ENCODE measurements at places on chromosomes 4 and X.

DNA sequence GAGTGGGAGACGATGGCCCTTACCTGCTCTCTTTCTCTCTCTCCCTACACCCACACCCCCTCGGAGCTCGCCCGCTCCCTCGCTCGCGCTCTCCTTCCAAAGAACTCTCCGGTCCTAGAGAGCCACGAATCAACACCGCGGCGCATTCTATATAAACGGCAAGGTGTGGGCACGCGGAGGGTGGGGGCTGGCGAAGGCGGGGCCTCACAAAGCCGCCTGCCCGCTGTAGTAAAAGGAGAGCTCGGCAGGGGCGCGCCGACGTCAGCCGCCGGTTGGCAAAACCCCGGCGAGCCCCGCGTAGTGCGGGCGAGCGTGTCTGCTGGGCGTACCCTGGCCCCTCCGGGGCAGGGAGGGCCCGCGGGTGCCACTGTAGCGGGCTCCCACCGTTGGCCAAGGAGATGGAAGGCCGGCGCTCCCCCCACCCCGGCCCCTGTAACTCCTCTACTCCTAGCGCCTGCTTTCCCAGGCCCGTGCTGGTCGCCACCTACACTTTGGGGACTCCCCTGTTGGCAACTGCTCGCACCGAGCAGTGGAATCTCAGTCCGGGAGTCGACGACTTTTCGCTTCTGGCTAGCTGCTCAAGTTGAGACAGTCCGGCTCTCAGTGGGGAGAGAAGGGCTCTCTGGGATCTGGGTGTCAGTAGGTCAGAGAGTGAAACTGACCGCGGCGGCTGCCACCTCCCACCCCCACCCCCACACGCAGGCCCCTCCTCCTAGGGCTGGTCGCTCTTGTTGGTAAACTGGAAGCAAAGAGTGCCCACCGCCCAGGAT lies 325.5 kb upstream of the F9 start:
- DNase-seq: peak; percentile 13

DNA sequence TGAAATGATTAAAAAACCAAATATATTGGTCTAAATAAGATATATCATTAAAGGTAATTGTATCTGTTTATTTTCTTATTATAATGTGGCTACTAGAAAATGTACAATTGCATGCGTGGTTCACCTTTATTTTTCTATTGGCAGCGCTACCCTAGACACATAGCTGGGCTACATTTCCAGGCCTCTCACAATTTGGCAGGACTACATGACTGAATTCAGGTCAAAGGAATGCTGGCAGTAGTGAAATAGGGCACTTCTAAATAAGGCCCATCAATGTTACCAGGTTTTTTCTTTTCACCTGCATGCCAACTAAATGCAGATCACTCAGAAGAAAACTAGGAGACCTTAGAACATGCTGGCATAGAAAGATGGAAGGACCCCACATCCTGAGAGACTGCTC lies 1072.9 kb upstream of the SLIT2 start:
- DNase-seq: no peak

DNA sequence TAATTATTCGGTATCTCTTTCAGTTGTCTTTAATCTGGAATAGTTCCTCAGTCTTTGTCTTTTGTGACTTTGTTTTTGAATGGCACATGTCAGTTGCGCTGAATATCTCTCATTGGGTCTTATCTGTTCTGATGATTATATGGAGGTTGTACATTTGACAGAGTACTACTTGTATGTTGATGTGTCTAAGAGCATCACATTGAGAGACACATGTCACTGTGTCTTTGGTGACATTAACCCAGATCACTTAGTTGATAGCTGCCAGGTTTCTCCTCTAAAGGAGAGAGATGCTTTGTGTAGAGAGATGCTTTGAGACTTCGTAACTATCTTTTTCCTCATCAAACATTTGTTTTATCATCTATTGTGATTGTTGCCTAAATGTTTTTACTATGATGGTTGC lies 92.1 kb downstream of the USP9X start:
- DNase-seq: no peak

GRCh38 chr4:74376888-74377483 lies 12.0 kb downstream of the EREG start:
- DNase-seq: peak; percentile 75

DNA sequence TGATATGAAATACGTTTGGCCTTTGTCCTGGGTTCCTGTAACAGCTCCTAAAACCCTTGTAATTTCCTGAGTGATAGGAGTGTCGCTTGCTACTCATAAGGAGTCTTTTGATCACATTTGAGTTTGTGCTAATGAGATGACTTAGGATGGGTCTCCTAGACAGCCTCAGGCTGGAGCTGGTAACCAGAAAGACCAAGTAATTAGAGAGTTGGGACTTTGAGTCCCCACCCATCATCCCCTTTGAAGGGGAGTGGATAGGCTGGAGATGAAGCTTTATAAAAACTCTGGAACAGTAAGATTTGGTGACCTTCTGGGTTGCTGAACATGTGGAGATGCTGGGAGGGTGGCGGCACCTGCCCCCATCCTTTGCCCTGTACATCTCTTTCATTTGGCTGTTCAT lies 2.9 kb downstream of the SEC24B start:
- no peak for DNase-seq

DNA sequence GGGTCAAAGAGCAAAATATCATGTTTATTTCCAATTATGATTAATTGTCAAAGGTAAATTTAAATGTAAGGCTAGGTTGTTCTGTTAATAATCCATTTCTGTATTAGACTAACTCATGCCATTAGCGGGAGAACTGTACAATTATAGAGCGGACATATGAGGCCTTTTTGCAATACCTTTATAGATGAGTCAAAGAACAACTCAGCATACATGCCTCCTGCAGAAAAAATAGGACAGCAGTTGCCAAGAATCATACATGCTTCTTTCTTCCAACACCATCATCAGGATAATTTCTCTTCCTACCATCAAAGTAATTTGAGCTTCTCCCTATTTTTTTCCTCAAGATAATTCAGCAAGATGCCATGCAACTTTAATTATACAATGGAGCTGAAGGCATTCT lies 917.8 kb downstream of the ADGRL3 start:
- no peak for DNase-seq

DNA sequence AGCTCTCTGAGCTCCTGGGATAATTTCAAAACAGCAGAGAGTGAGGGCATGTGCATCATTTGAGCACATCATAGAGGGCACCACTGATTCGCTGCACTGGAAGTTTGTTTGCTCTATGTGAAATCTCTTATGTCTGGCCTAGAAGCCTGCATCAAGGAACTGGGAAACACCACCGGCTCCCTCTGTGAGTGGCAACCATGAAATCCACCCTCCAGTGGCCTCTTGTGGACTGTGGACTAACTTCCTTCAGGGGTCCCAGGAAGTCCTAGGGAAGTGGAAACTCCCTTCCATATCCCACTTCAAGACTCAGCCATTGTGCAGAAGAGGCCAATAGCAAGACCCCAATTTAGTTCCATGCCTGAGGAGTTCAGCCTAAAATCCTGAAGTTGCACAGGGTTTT lies 48.0 kb upstream of the IGFBP7 start:
- peak; percentile 34 for DNase-seq

GRCh38 chrX:54043056-54043455 lies 1.2 kb downstream of the PHF8 start:
- peak; percentile 3 for DNase-seq

GRCh38 chrX:131747173-131747572 lies 203.3 kb downstream of the OR13H1 start:
- DNase-seq: peak; percentile 22

GRCh38 chr4:108693211-108693610 lies 42.8 kb downstream of the OSTC start:
- DNase-seq: no peak

DNA sequence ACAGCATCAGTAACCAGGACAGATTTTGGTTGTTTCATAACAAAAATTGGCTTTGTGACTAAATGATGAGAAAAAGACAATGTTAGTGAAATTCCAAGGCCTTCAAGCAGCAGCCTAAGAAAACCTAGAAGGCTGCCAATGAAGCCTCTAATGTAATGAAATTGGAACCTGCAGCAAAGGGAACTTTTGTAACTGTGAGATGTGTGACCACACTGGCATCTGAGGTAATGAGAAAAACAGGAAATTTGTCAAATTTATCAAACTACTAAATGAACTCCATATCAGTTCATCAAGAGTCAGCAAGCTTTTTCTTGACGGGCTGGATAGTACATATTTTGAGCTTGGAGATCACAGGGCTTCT lies 30.4 kb upstream of the EMCN start:
- no peak for DNase-seq

GRCh38 chrX:23901060-23901459 lies 6.7 kb downstream of the APOO start:
- DNase-seq: peak; percentile 93

DNA sequence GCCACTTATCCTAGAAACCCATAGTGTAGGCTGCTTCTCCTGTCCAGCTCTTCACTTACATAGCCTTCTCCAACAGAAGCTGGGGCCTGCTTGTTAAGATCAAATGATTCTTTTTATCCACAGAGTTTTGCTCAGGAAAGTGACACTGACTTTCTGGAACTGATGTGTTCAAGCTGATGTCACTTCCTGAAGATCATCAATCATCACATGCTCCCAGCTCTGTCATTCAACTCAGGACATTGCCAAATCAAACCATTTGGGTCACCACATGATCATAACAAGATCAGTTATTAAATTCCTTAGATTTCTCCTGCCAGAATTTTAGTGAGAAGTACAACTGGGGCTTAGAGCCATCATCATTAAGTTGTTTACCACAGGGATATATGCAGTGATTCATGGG lies 39.4 kb downstream of the GLRA3 start:
- DNase-seq: no peak

GRCh38 chrX:24175276-24175675 lies 25.7 kb downstream of the ZFX start:
- no peak for DNase-seq

DNA sequence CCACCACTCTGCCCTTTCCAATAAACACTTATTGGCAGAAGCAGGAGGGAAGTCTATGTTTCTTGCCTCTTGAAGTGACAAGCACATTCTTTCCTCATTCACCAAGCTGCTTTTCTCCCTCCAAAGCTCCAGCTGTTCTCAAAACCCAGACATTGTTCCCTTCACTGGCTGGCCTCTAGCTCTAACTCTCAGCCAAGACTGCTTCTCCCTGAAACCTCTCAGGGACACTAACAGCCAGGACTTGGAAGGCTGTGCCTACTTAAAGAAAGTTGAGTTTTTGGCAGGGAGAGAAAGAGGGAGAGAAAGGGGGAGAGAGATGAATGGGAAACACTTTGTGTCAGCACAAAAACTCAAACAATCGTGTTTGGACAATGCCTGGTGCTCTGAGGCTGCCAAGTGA lies 99.5 kb downstream of the COX18 start:
- DNase-seq: no peak

DNA sequence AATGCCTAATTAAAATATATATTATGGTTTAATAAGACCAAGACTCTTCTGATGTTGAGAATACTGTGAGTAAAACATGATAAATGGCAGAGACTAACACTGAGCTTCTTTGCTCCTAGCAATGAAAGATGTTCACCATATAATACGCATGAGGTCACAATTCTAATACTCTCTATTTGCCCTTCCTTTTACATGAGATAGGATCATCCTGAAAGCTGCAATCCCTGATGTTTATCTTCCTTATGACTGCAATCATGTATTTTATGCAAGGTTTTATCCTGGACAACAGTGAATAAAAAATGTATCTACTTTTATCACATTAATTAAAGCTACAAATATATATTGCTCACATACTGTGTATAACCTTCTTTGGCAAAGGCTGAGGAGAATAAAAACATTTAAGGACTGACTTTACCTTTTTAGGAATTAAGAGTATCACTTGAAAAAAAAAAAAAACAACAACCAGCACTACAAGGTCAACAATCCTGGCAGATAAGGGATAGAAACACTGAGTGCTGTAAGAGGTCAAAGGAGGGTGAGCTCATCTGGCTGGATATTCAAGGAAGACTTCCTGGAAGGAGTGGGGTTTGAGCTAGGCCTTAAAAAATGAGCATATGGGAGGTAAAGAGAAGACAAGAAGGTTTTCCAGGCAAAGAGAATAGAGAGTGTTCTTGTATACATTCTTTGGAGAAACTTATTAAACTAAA lies 99.9 kb downstream of the AREG start:
- DNase-seq: peak; percentile 30

DNA sequence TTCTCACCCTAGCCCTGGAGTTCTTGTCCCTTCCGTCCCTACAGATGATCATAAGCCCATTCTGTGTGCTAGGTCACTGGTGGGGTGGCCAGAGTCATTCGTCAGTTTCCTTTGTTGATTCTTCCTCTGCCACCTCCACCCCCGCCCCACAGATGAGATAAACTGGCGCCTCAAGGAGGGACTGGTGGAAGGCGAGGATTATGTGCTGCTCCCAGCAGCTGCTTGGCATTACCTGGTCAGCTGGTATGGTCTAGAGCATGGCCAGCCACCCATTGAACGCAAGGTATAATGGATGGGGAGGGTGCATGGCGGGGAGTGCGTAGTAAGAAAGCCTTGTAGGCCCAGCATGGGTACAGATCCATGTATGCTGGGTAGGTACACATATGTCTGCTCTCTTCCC lies 6.4 kb downstream of the USP11 start:
- DNase-seq: no peak

GRCh38 chr4:182126603-182127002 lies 116.6 kb upstream of the TENM3 start:
- DNase-seq: peak; percentile 33

- DNase-seq: no peak
Measured at GRCh38 chr4:16827045-16827444, 71.4 kb downstream of the LDB2 start.

DNA sequence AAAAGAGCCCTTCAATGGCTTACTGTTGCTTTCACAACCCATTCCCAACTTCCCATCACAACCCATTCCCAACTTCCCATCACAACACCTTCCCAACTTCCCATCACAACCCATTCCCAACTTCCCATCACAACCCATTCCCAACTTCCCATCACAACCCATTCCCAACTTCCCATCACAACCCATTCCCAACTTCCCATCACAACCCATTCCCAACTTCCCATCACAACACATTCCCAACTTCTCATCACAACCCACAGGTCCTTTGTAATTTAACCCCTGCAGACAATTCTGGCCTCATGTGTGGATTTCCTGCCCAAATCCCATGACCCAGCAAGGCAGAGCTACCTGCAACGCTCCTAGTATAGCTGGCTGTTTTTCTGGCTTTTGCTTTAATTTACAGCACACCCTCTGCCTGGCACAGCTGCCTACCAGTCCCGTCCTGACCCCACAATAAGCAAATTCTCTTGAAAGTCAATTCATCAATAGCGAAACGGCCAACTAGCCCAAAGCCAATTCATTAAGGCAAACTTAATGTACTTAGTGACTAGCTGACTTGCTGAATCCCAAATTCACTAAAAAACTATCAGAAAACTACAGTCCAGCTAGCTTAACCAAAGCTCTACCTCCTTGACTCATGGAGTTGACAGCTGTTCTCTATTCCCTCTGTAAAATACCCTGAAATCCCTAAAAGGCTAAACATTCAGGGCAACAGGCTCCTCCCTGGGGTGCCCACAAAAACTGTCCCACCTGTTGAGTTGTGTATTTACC lies 75.6 kb downstream of the AFAP1 start:
- DNase-seq: no peak

All from ELR (cell line).